ENCODE measurements at places on chromosomes 2 and 18. TPM values are rescaled to one million over a fixed set of nuclear protein-coding genes. Genes with fewer than 3 reads are reported as not detected.

DNA sequence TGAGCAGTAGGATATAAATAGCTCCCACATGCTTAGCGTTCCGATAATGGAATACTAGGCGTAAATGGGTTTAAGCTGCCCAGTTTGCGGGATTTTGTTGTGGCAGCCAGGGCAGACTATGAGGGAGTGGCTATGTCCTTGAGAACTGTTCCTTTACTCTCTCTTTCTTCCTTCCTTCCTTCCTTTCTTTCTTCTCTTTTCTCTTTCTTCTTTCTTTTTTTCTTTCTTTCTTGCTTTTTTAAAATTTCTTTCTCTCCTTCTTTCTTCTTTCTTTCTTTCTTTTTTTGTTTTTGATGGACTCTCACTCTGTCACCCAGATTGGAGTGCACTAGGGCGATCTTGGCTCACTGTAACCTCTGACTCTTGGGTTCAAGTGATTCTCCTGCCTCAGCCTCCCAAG is 9.1 kb upstream of the PRELID3A start:
- no peak for DNase-seq

DNA sequence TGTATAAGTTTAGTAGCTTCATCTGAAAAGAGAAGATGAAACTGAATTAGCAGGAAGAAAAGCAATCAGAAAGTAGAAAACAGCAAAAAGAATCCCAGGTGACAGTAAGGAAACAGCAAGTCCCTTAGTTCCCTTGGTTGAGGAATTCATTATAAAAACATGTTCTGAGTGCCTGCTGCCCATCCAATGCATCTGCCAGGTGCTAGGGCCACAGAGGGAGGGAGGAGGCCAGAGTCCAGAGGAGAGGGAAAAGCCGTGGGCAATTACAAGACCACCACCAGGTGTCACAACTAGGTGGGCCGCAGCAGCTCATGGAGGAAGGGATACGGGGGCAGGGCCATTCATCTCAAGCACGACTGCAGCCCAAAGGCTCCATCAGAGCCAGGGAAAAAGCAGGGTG is 55.9 kb upstream of the TFCP2L1 start:
- no peak for DNase-seq

DNA sequence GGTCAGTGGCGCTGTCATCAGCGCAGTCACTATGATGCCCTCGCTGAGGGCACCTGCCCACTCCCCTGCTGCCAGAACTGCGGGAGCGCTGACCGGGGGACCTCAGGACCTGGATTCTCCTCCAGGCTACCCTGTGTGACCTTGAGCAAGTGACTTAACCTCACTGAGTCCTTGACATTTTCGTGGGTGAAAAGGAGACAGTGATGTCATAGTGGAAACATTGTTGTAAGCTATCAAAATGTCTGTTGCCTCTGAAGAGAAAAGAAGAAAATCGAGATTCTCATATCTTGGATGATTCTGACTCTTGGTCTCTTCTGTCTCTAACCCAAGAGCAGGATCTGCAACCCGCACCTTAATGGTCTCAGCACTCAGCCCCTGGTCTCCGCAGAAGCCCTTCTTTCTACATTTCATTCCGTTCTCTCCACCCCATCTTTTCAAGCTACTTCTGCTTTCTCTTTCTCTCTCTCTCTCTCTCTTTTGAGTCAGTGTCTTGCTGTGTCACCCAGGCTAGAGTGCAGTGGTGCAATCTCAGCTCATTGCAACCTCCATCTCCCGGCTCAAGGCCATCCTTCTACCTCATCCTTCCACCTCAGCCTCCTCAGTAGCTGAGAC is 978 bp upstream of the TUBA4A start:
- DNase-seq: no peak

DNA sequence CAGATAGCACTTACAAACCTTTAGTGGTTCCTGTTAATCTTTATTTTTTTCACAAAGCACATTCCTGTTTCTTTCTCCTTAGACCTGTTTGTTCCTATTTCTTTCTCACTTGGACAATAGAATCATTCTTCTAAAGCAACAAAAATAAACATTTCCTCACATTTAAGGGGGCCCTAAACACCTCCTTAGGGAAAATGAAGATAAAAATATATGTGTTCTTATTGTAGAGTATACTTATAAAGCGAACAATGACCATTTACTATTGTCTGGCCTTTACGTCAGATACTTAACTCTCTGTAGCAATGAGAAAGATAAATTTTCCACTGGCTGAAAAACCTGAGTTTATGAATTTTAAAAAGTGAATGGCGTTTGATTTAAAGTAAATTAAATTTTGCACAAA is 234.6 kb downstream of the TCF4 start:
- no peak for DNase-seq

DNA sequence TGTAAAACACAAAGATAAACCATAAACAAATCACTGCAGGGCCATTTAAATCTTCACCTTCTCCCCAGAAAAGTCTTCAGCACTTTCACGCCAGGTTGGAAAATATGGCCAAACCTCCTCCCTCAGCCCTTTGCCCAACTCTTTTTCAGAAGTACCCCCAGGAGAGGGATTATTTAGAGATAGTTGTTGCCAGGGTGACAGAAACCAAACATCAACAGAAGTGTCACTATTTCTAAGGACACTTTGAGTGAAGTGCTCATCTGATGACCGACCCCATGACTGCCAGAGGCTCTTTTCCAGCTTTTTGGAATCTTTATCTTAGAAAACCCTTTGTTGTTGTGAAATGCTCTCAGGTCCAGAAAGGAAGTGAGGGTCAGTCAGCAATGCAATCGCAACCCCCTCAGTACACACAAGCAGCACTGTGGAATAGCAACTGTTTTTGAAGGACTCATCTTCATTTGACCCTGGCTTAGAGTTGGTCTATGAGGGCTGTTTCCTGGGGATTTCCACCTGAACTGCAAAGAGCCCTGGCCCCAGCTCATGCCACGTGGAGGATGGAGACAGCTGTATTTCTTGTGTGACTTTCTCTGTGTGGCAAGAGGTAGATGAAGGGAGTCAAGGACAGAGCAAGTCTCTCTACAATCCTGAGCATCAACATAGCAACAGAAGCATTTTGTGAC is 114.0 kb upstream of the STON1 start:
- no peak for DNase-seq

- no peak for DNase-seq
Measured at GRCh38 chr2:23692851-23693605, 233.9 kb downstream of the ATAD2B start.

Gene LHCGR
- total RNA-seq: not detected

All from T-cell (primary cell).